ENCODE measurements at places on chromosomes 16 and 17. TPM values are rescaled to one million over a fixed set of nuclear protein-coding genes. Genes with fewer than 3 reads are reported as not detected.
A peak's percentile ranks its signal among the peaks of the same experiment; 100 is the strongest.

- peaks cover 53% of the 10 kb centered on the region for H3K4me1 ChIP-seq
- H3K36me3 ChIP-seq: no peaks in the 10 kb centered on the region
- no peak overlapping the region for H3K4me3 ChIP-seq
- H3K27me3 ChIP-seq: no peaks in the 10 kb centered on the region
Observed at GRCh38 chr17:40064971-40065768, 2.4 kb downstream of the THRA start.

DNASE1L2 gene
- total RNA-seq: 1.7 TPM

DNA sequence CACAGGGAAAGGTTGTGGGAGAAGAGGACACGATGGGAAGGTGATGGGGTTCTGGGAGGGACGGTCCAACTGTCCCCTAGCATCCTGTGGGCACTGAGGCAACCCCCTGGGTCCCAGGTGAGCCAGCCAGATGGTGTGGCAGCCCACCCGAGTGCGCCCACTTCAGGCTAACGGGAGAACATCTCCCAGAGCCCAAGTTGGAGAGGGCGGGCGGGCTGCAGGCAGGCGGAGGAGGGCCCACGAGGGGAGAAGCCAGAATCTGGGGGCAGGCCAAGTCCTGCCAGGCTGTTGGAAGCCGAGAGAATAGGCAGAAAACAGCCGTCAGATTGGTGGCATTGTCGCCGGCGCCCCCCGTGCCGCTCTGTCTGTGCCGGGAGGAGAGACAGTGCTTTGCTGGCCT lies 13.8 kb upstream of the ABCC3 start:
- no peak overlapping the region for H3K27ac ChIP-seq
- no peaks in the 10 kb centered on the region for H3K36me3 ChIP-seq
- H3K4me1 ChIP-seq: 0 out of 2 replicates have a peak, but pooled peaks cover 3% of the 10 kb centered on the region

GRCh38 chr16:57882792-57883191 lies 80.5 kb upstream of the KIFC3 start:
- no peak overlapping the region for H3K27ac ChIP-seq
- H3K4me3 ChIP-seq: no peak overlapping the region
- DNase-seq: no peak
- peaks cover 11% of the 10 kb centered on the region for H3K27me3 ChIP-seq

LAT gene
- total RNA-seq: 0.66 TPM

DNA sequence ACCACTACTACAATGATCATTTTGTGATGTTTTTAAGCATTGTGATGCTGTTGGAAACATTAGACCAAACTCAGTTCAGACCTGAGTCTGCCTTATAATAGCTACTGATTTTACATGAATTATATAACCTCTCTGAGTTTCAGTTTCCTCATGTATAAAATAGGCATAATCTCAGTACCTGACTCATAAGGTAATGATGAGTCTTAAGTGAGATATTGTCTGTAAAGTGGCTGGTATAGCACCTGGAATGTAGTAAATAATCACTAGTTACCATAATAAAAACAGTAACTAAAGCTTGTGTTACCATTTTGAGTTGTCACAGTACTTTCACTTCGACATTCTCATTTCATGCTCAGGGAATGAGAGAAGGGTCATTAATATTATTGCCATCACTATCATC lies 381.5 kb upstream of the SALL1 start:
- H3K4me3 ChIP-seq: no peak overlapping the region
- DNase-seq: no peak
- no peaks in the 10 kb centered on the region for H3K4me1 ChIP-seq

GPR179 gene
- not detected for total RNA-seq

ABCA8 gene
- total RNA-seq: 0.13 TPM

DNA sequence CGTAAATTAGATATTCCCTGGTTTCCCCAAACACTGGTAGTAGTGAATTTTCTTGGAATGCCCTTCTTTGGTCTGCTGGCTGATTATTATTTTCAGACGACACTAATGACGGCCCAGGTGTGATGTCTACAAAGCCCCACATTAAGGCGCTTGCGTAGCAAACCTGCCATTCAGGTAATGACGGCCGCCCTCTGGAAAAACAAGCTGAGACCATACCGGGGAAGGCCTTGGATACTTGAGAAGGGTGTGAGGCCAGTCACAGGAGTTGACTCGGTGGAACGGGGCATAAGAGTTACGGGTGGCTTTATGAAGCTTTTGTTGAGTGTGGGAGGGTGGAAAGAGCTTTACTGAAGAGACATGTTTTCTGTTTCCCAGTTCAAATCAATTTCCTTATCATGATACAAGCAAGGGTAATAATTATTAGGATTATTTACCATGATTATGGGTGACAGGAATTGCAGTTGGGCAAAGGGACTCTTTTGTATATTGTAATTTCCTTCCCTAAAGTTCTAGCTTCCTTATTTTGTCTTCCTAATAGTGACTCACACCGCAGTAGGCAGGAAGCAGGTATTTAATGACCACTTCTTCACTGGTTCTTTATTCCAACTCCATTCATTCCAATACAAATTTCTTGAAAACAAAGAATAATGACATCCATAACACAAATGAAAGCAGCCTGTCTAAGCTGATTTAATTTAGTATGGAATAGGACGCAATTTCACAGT lies 24.8 kb downstream of the KRT23 start:
- DNase-seq: no peak
- H3K4me1 ChIP-seq: peaks cover 15% of the 10 kb centered on the region
- H3K36me3 ChIP-seq: no peaks in the 10 kb centered on the region
- H3K27me3 ChIP-seq: no peaks in the 10 kb centered on the region
- H3K27ac ChIP-seq: no peak overlapping the region

DNA sequence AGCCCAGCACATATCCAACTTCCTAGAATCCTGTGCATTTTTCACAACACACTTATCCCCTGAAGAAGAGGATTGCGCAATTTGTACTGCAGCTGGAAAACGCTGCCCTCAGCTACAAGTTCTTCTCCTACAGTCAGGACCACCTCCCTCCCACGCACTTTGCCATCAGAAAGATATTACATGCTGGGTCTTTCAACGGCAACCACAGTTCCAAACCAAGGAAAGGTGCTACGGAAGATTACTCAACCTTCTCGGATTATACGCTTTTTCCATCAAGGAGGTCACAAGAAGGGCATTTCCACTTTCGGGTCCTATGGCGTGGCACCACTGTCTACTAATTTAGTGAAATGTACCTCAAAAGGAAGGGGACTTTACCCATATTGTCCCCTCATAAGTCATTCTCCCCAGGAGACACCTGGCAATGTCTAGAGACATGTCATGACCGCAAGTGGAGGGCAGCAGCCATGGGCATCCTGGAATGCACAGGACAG lies 35.2 kb downstream of the USP7 start:
- no peak overlapping the region for H3K27ac ChIP-seq
- no peak for DNase-seq

- H3K4me3 ChIP-seq: no peak overlapping the region
- H3K27me3 ChIP-seq: no peaks in the 10 kb centered on the region
- H3K36me3 ChIP-seq: no peaks in the 10 kb centered on the region
- H3K4me1 ChIP-seq: peaks cover 4% of the 10 kb centered on the region
Observed at GRCh38 chr16:48128769-48129168, 27.0 kb downstream of the ABCC12 start.

DNA sequence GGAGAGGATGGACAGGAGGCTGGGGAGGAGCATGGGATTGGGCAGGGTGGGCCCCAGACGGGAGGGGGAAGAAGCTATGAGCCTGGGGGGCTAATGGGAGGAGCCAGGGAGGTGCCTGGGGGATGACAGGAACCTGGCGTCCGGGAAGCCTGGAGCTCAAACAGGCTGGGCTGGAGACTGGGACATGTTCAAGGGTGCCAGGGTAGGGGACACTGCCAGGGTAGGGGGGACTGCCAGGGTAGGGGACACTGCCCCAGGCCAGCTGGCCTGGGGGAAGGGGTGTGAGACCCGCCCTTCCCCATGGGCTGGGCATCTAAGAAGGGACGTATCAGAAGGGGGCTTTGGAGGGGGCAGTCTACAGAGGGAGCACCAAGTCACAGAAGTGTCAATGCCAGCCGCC lies 7.0 kb upstream of the FAM83G start:
- no peaks in the 10 kb centered on the region for H3K36me3 ChIP-seq
- no peak overlapping the region for H3K27ac ChIP-seq
- H3K27me3 ChIP-seq: peaks cover 11% of the 10 kb centered on the region
- H3K4me3 ChIP-seq: no peak overlapping the region
- H3K4me1 ChIP-seq: no peaks in the 10 kb centered on the region
- DNase-seq: no peak

DNA sequence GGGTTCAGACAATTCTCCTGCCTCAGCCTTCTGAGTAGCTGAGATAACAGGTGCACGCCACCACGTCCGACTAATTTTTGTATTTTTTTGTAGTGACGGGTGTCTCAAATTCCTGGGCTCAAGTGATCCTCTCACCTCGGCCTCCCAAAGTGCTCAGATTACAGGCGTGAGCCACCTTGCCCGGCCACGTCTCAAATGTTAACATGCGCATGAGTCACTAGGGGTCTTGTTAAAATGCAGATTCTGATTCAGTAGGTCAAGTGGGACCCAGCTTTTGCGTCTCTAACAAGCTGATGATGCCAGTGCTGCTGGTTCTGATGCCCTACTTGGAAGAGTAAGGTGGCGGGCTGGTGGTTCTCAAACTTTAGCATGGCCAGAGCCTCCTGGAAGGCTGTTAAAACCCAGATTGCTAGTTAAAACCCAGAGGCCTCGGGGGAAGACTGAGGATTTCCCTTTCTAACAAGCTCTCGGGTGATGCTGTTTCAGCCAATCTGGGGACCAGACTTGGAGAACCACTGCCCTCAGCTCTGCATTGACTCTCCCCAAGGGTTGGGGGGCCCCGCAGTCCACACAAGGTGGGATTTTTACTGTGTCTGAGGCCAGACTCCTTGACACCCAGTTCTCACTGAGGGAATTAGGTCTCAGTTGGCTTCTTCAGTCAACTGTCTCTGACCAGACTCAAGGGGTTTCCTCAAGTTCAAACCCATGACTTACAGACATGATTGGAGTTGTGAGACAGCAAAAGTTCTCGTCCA lies 17.9 kb downstream of the SCNN1B start:
- H3K4me1 ChIP-seq: no peaks in the 10 kb centered on the region
- H3K4me3 ChIP-seq: no peak overlapping the region
- H3K27ac ChIP-seq: no peak overlapping the region
- DNase-seq: no peak
- H3K27me3 ChIP-seq: no peaks in the 10 kb centered on the region

ARMC7 gene
- total RNA-seq: 10.9 TPM

DNA sequence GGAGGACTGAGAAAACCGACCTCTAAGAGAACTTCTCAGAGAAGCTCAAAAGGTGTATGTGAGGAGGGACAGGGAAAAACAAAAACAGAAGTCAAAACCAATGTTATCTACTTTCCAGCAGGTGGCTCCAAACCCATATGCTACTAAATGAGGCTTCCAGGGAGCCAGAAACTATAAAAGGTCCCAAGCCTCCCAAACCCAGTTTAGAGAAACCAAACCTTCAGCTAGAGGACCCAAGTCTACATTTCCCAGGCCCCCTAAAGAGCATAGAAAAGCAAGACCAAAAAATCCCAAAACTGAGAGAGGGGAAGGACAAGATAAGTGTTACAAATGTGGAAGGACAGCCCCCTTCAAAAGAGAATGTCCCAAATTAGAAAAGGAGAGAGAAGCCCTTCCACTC lies 3.7 kb downstream of the HPR start:
- no peaks in the 10 kb centered on the region for H3K36me3 ChIP-seq
- H3K4me3 ChIP-seq: no peak overlapping the region
- H3K27me3 ChIP-seq: no peaks in the 10 kb centered on the region

OSBPL7 gene
- 10.5 TPM for total RNA-seq

RFWD3 gene
- total RNA-seq: 42.2 TPM

GRCh38 chr16:47359478-47359877 lies 101.4 kb downstream of the ITFG1 start:
- H3K27me3 ChIP-seq: no peaks in the 10 kb centered on the region
- H3K4me1 ChIP-seq: no peaks in the 10 kb centered on the region
- H3K27ac ChIP-seq: no peak overlapping the region
- no peak overlapping the region for H3K4me3 ChIP-seq
- H3K36me3 ChIP-seq: no peaks in the 10 kb centered on the region

- no peak overlapping the region for H3K4me3 ChIP-seq
- H3K27me3 ChIP-seq: no peaks in the 10 kb centered on the region
- no peaks in the 10 kb centered on the region for H3K4me1 ChIP-seq
Observed at GRCh38 chr16:54112451-54113206, 174.0 kb downstream of the IRX3 start.

HBA1 gene
- 0.33 TPM for total RNA-seq

GRCh38 chr16:8962393-8963009 lies 1.2 kb downstream of the USP7 start:
- peaks cover 24% of the 10 kb centered on the region for H3K4me1 ChIP-seq
- no peak overlapping the region for H3K27ac ChIP-seq
- no peaks in the 10 kb centered on the region for H3K27me3 ChIP-seq
- no peaks in the 10 kb centered on the region for H3K36me3 ChIP-seq

DNA sequence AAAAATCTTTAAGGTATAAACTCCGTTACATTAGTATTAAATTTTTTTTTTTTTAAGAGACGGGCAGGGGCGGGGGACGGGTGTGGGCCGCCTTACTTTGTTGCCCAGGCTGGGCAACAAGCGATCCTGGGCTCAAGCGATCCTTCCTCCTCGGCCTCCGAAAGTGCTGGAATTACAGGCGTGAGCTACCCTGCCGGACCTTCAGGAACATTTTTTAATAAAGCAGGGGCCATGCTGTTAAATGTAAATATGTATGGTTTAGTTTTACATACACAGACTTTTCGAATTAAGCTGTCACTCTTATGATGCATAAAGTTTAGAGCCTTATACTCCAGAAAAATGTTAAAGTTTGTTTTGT lies 2.4 kb downstream of the PPM1D start:
- H3K4me3 ChIP-seq: peak overlapping the region; percentile 80
- H3K36me3 ChIP-seq: no peaks in the 10 kb centered on the region
- peak; percentile 27 for DNase-seq
- no peak overlapping the region for H3K27ac ChIP-seq
- H3K4me1 ChIP-seq: peaks cover 8% of the 10 kb centered on the region

CD7 gene
- 4.8 TPM for total RNA-seq

DNA sequence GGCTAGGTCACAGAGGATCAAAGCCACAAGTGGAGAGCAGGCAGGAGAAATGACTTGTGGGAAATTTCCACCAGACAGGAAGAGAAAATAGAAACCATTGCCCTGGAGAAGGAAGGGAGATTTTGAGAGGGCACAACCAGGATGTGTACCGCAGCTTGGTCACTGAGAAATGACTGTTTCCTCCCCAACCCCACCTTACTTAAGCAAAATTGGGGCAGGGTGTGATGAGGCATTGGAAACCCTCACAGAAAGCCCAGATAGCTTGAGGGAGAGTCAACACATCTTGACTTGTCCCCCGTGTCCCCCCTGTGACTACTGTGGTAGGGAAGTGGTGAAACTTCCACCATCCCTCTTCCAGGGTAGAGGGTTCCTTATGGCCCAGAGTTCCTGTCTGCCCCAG lies 113.5 kb upstream of the FAM20A start:
- no peaks in the 10 kb centered on the region for H3K27me3 ChIP-seq
- no peak for DNase-seq
- no peak overlapping the region for H3K4me3 ChIP-seq
- peaks cover 7% of the 10 kb centered on the region for H3K4me1 ChIP-seq
- H3K27ac ChIP-seq: no peak overlapping the region
- H3K36me3 ChIP-seq: no peaks in the 10 kb centered on the region

ST6GALNAC1 gene
- total RNA-seq: not detected

NDRG4 gene
- 8.7 TPM for total RNA-seq
